Left renal cortex interstitium (tissue), 4 donors: ENCODE measurements at places on chromosomes 3 and 15.

GRCh38 chr3:168512802-168513201, 417.1 kb upstream of the GOLIM4 start:
- no peak for DNase-seq

DNA sequence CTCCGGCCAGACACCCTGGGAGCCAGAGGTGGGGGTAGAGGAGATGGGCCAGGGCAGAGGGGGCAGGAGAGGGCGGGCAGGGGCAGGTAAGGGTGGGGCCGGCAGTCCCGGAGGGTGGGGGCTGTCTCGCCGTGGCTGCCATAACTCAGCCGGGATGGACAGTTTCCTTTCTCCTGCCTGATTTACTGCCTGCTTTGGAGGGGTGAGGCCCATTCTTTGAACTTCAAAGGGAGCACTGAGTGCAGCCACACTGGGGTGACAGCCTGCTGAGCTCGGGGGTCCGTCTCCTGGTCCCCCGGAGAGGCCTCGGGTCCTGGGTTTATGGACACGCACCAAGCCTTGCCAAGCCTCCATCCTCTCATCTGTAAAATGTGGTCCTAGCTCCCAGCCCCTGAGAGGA, 135.4 kb downstream of the FBLN2 start:
- no peak for DNase-seq

DNA sequence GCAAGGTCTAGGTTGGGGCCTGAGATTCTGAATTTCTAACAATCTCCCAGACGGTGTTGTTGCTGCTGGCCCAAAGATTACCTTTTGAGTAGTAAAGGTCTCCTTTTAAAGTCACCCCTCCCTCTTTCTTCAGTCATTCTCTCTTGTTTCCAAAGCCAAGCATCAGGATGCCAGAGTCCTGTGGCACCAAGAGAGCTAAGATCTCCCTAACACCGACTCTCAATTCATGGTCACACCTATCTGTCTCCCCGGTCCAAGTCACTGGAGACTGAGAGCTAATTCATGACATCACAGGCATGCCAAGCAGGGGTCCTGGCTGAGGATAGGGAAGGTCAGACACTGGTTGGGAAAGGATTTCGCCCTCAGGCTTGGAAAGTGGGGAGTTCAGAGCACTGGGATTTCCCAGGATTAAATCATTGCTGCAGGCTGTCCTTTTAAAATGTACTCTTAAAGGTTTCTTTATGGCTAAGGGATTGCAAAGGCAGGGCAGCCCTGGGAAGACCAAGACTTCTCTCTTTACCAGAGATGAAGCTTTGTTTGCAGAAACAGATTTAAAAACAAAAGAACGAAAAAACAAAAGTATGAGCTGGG, 7.3 kb downstream of the SHOX2 start:
- no peak for DNase-seq

- DNase-seq = no peak
These were observed 81.4 kb downstream of the PDE8A start for GRCh38 chr15:85063088-85063487.

GRCh38 chr3:48716508-48716981, 476 bp downstream of the IP6K2 start:
- peak; percentile 65 for DNase-seq

- DNase-seq = peak; percentile 90
These were observed 187.9 kb downstream of the OPA1 start for GRCh38 chr3:193780810-193781478.
